ENCODE measurements at places on chromosomes 7 and 10.

GRCh38 chr10:110887560-110887959 is 15.8 kb downstream of the PDCD4 start:
- no peak for DNase-seq

- DNase-seq: no peak
These were observed 89.1 kb upstream of the IFRD1 start for GRCh38 chr7:112361154-112361553.

DNA sequence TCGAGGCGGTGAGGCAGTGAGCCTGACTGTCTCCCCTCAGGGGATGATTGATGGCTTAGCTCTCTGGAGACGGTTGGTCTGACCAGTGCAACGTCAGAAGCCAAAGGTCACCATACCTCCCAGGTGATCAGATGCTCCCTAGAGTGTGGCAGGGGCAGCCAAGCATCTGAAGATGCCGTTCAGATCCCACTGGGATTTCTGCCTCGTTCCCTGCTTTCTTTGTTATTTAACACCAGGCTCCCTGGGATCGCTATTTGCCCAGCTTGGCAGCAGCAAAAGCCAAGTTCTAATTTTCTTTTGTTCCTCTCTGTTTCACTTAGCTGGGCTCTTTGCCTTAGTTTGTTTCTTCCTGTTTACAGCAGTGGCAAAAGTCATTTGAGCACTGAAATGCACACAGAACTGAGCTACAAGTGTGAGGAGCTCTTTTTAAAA is 53.5 kb upstream of the SVIL start:
- no peak for DNase-seq

DNA sequence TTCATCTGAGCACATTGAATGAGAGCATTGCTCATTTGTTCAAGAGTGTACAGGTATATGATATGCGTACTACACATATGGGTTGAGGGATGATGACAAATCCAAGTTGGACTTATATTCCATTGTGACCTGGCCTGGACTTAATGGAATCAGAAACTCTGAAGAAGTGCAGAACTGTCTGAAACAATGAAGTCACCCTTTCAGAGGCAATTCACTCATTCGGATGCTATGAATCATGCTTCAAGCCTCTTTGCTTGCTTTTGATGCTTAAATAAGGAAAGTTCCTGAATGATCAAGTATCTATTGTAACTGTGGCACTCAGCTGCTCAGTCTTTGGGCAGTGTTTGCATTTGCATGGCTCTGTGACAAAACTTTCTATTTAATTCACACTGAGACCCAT is 93.4 kb downstream of the ZNF365 start:
- DNase-seq: no peak

DNA sequence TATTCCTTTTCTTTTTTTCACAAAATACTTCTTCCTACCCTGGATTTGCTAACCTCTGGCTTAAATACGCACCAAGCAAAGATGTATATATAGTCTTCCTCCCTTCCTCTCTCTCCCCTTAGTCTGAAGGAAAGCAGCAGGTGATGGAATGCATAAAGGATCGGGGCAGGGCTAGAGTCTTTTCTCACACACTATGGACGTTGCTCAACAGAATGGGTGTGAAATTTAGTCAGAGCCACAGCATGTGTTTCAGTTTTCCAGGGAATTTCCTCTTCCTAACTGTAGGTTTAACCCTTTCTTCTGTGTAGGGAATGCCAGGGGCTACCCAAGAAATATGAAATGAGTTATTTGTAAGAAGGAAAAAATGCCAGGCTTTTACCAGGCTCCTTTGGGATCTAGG is 71.4 kb upstream of the NFKB2 start:
- no peak for DNase-seq

DNA sequence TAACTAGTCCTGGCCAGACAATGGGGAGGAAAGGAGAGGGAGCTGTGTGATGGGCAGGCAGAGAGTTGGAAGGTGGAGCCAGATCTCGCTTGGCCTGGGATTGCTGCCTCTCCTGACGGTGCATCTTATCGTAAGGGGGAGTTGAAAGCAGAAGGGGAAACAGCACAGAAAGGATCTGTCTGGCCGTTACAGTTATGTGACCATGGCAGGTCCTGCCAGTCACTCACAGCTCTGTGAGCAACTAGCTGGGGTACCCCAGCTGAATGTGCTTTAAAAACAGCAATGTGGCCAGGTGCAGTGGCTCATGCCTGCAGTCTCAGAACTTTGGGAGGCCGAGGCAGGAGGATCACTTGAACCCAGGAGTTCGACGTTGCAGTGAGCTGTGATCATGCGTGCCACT is 8.1 kb downstream of the BLVRA start:
- no peak for DNase-seq

DNA sequence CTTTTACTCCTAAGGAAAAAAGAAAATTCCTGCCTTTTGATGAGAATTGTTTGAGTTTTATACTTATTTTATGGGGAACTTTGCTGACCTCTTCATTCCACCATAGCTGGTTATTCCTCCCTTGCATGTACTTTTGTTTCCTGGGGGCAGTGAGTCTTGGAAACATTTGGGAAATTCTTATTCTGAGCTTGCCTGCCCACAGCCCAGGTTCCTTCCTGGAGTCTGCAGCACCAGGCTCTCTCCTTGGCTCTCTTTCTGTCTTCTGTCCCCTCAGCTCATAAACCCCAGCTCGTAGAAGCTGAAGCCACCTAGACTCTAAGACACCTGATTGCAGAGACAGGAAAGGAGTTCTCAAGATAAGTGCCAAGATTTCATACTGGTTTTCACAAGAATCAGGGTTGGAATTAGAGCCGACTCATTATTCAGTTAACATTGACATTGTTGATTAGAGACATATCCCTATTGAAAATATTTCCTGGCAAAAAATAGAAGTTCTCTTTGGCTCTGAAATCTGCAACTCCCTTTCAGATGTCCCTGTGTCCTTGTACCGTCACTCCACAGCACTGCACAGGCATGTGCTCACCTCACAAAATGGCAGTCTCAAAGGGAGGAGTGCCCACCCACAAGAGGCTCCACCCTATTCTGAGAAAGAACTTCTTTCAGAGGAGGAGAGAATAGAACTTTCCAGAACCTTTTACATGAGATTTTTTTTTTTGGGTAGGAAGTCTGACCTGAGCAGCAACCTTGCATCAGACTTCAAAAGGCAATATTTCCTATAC is 67.8 kb upstream of the PRSS1 start:
- DNase-seq: no peak

GRCh38 chr10:59677253-59677831 is 32.3 kb downstream of the SLC16A9 start:
- no peak for DNase-seq

GRCh38 chr7:98251231-98251600 is 816 bp downstream of the TECPR1 start:
- no peak for DNase-seq

GRCh38 chr10:101450277-101451080 is 96.5 kb downstream of the BTRC start:
- DNase-seq: no peak

GRCh38 chr7:108613147-108613948 is 43.7 kb downstream of the DNAJB9 start:
- DNase-seq: peak; percentile 68

DNA sequence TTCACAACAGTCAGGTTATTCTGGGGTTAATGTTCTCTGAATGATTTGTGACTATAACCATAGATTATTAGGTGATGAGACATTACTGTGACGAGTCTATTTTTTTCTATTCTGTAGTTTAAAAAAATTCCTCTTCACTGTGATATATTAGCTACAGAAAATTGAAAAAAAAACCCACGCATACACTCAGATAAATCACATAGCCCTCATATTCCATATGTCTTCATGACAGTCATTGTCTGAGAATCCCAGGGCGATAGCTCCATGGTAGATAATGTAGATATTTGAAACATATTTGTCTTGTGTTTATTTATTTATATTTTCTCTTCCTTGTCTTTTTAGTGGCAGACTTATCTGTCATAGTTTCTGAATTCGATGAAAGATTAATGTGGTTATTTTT is 110.0 kb downstream of the CAMK1D start:
- no peak for DNase-seq

Measured in RKO (cell line).